ENCODE measurements at places on chromosomes 3 and 15. TPM values are rescaled to one million over a fixed set of nuclear protein-coding genes. Genes with fewer than 3 reads are reported as not detected.

The TNNC1 gene
- total RNA-seq = not detected

The LRRIQ4 gene
- 0.04 TPM for total RNA-seq

The GRAMD1C gene
- total RNA-seq = 2.3 TPM

The TM6SF1 gene
- total RNA-seq = not detected

The SEMA3F gene
- 121 TPM for total RNA-seq

The LRRC49 gene
- total RNA-seq = 11.0 TPM

The THSD4 gene
- total RNA-seq = 44.0 TPM
